ENCODE measurements at places on chromosomes 4 and X.

- DNase-seq, result peak; percentile 45
Measured at GRCh38 chr4:88706574-88706973, 8.9 kb upstream of the NAP1L5 start.

DNA sequence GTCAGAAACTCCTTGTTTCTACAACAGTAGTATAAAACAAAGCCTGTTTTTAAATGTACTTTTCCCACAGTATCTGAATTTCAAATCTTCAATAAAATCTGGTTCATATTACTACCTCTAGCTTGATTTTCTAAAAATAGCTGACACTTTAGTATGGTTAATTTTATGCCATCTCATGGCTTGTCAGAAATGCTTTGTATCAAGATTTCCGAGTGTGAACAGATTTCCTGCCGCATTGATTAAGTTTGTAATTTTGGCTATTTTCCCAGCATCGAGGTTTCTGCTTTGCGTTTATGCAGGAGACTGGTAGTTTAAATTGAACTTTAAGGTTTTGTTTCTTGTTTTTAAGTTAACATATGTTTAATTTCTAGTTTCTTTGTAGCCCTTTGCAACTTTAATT lies 44.2 kb downstream of the CLCN3 start:
- no peak for DNase-seq

GRCh38 chr4:177227636-177228035 lies 82.0 kb upstream of the NEIL3 start:
- DNase-seq, result no peak

DNA sequence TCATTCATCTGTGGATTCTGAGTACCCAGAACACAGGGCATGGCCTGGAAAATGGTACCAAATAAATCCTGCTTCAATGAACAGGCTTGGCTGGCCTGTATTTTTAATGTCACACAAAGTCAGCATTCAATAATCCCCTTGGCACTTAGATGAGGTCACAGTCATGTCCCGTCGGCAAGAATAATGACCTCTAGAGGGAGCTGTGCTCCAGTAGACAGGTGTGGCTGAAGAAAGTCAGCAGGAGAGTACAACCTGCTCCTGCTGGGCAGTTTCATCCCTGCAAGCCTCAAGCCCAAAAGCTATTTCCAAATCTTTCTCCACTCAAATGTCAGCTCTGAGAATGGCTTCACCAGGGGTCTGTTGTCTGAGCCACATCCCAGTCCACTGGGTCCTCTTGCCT lies 404.0 kb upstream of the F9 start:
- DNase-seq, result no peak

GRCh38 chrX:72038016-72038415 lies 93.7 kb downstream of the RTL5 start:
- DNase-seq, result no peak

GRCh38 chr4:150248181-150248580 lies 169.9 kb downstream of the DCLK2 start:
- no peak for DNase-seq

- DNase-seq, result no peak
Measured at GRCh38 chr4:81639248-81639647, 167.5 kb upstream of the RASGEF1B start.

DNA sequence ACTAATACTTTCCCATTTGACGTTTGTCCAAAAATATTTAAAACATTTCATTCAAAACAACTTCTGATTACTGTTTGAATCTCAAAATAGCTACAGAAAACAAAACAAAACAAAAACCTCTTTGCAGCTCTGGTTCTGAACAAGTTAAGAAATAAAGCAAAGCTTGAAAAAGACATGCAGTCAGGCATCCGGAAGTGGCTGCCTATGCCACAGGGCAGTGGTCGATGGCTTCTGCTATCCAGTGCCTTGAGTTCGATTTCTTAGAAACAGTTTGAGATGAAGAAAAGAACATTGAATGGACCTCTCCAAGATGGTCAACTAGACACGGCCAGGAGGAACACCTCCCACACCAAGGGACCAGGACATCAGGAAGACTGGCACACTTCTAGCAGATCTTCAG lies 125.3 kb downstream of the SCFD2 start:
- DNase-seq, result no peak

- no peak for DNase-seq
Measured at GRCh38 chr4:76527666-76528065, 92.6 kb downstream of the SHROOM3 start.

DNA sequence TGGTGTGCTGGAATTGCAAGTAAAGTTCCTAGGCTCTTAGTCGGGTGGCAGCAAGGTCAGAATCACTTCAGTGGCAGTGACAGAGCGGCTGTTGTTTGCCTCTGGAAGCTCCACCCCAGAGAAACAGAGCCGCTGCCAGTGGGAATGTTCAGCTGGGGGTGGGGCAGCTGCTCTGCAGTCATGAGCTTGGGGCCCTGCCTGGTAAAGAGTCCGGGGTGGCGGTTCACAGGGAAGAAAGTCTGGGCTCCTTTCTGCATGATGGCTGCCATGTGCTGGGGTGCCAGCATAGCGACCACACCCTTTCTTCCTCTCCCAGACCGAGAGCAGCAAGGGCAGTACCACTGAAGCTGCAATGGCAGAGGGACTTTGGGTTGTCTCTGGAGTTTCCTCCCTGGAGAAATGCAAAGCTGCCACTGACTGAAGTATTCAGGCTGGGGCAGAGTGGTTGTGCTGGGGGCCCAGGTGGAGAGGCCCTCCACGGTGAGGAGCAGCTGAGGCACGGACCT lies 108.8 kb upstream of the CENPE start:
- DNase-seq, result peak; percentile 70

GRCh38 chrX:63961964-63962363 lies 176.9 kb upstream of the ARHGEF9 start:
- no peak for DNase-seq

DNA sequence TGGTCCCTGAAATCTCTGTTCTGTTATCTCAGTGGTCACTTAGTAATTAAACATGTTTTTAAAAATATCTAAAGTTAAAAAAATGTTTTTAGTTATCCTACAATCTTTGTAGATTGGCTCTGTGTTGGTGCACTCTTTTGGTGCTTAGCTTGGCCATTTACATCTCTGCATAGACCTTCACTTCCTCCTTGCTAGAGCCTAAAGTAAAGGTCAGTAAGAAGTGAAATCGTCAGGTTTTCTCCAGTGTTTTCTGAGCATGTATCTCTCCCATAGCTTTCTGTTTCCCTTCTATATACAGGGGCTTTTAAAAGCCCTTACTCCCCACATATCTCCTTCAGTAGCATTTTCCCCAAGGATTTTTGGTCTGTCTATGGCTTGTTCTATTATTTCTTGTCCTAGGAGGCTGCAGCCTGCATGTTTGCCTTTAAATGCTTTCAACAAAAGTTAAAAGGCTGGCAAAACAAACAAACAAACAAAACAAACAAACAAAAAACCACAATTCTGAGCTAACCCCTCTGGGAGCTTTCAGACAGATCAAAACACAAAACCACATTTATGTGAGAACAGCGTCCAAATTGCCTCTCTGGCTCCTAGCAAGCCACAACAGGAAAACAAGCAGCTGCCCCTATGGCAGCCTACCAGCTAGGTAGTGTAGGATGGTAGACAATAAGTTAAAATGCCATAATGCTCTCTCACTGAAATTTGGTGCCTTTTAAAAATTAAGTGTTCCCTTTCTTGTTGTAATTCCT lies 27.3 kb upstream of the GPRASP2 start:
- no peak for DNase-seq

GRCh38 chrX:45566456-45566855 lies 365.8 kb upstream of the DIPK2B start:
- DNase-seq, result no peak

DNA sequence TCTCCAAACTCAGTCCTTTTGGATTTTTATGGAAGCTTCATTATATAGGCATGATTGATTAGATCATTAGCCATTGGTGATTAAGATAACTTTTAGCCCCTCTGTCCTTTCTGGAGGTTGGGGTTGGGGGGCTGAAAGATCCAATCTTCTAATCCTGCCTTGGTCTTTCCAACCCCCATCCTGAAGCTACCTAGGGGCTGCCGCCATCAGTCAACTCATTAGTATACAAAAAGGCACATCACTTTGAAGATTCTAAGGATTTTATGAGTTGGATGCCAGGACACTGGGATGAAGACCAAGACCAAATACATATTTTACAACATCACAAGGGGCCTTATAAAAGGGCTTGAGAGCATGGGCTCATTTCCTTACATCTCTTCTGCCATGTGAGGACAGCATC lies 47.5 kb downstream of the CYTL1 start:
- DNase-seq, result no peak

DNA sequence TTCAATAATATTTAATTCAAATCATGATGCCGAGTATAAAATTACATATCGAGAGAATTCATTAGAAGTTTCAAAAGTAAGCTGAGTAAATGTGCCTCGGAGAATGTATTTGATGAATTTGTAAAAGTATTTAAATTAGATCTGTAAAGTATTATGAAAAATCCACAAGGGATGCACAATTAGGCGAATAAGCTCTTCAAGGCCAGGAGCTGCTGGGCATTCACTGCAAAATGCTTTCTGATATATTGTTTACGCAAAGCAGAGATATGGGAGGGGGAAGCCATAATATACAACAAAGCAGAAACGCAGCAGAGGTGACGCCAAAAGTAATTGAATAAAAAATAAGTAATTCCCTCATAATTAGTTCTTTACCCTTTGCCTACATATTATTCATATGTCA lies 1121.5 kb upstream of the TENM3 start:
- no peak for DNase-seq

GRCh38 chrX:1011691-1012283 lies 200.7 kb downstream of the CRLF2 start:
- no peak for DNase-seq

GRCh38 chr4:165383591-165384073 lies 4.8 kb downstream of the CPE start:
- no peak for DNase-seq

Data from hypothalamus (tissue), 51 donors.